ENCODE measurements at places on chromosomes 12 and 14.

DNA sequence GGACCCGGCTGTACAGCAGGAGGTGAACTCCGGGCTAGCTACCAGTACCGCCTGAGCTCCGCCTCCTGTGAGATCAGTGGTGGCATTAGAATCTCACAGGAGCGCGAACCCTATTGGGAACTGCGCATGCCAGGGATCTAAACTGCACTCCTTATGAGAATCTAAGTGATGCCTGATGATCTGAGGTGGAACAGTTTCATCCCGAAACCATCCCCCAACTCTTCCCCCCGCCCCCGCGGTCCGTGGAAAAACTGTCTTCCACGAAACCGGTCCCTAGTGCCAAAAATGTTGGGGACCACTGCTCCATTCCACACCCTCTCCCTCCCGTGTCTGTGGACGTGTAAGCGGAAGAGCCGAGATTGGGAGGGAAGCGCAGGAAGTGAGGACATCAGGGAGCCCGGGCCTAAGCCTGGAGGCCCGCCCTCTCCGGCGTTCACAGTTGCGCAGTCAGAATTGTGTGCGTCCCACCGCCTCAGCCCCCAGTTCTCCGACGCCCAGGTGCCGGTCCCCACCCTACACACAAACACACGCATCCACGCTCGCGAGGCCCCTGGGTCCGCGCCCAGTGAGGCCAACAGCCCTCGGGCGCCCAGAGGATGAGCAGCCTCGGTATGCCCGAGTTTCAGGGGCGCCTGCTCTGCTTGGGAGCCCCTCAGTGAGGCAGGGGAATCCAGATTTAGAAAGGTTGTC is 1.8 kb upstream of the RNASE4 start:
- peak; percentile 97 for DNase-seq

DNA sequence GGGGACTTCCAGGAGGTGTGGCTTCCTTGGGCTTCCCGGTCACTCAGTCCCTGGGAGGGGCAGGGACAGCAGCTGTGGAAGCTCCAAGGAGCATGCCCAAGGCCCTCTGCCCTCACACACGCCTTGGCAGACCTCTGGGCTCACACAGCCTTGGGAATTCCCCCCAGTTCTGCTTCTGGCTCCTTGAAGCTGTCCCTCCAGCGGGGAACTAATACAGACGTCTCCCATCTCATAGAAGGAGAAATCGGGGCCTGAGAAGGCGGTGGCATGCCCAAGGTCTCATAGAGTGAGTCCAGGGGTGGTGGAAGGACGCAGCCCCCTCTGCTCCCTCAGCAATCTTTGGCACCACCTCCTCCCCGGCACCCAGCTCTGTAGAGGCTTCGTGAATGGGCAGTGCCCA is 15.7 kb upstream of the TMEM119 start:
- DNase-seq, result no peak

GRCh38 chr14:75428230-75429104 is 645 bp downstream of the JDP2 start:
- DNase-seq, result no peak

- no peak for DNase-seq
Observed at GRCh38 chr12:41019461-41019860, 168.7 kb upstream of the PDZRN4 start.

DNA sequence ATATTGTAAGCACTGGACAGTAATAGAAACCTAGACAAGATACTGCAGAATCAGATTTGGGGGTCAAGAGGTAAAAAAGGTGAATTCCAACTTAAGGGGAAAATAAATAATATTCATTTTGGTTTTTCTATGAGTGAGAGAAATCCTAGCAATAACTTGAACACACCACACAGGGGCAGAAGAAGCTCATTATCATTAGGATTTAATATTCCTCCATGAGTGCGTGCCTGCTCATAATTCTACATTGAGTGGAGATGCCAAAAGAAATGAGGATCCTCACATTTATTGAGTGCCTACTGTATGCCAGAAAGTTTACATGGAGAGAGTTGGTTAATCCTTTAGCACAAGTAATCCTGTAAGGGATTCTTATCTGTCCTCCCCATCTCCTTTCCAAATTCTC is 40.5 kb upstream of the C14orf132 start:
- DNase-seq, result peak; percentile 5

GRCh38 chr12:51428256-51428655 is 3.6 kb downstream of the SLC4A8 start:
- DNase-seq, result no peak

Data from muscle of back (tissue), 13 donors.